ENCODE measurements at places on chromosomes 6 and 20. TPM values are rescaled to one million over a fixed set of nuclear protein-coding genes. Genes with fewer than 3 reads are reported as not detected.

LAMA4 gene
- 240 TPM for total RNA-seq

PCK1 gene
- total RNA-seq, result 0.16 TPM

GSTA3 gene
- total RNA-seq, result not detected

NOTCH4 gene
- 10.9 TPM for total RNA-seq

MUC22 gene
- 0.62 TPM for total RNA-seq

DDX39B gene
- 150 TPM for total RNA-seq

PTPRT gene
- not detected for total RNA-seq

BMP7 gene
- total RNA-seq, result 0.16 TPM

ZNF318 gene
- total RNA-seq, result 11.7 TPM

SLC2A10 gene
- 10.1 TPM for total RNA-seq

SMIM8 gene
- total RNA-seq, result 8.5 TPM

DOK5 gene
- 2.0 TPM for total RNA-seq

STMND1 gene
- total RNA-seq, result not detected

CDS2 gene
- 102 TPM for total RNA-seq

BACH2 gene
- total RNA-seq, result 10.4 TPM

ADGRB3 gene
- 5.6 TPM for total RNA-seq

C20orf144 gene
- total RNA-seq, result not detected

SYCP2 gene
- total RNA-seq, result 4.7 TPM

SUMO4 gene
- 2.0 TPM for total RNA-seq

PGC gene
- 0.62 TPM for total RNA-seq

AKIRIN2 gene
- total RNA-seq, result 18.2 TPM

OPRM1 gene
- total RNA-seq, result 0.40 TPM

PRSS16 gene
- 2.3 TPM for total RNA-seq

KDM1B gene
- total RNA-seq, result 11.0 TPM

TRDN gene
- not detected for total RNA-seq

TRIM38 gene
- 6.8 TPM for total RNA-seq

BPIFB1 gene
- 0.58 TPM for total RNA-seq

PAQR8 gene
- 21.1 TPM for total RNA-seq

MYL9 gene
- 1,785 TPM for total RNA-seq

PEDS1 gene
- 28.3 TPM for total RNA-seq

CENPW gene
- total RNA-seq, result 7.8 TPM

SDHAF4 gene
- 11.2 TPM for total RNA-seq

TTLL9 gene
- total RNA-seq, result 0.47 TPM

MICA gene
- 19.6 TPM for total RNA-seq

PDYN gene
- total RNA-seq, result not detected

Measured in gastroesophageal sphincter (tissue), 4 donors.